ENCODE measurements at places on chromosomes 4 and X.
A peak's percentile ranks its signal among the peaks of the same experiment; 100 is the strongest.

- peaks cover under 1% of the 10 kb centered on the region for H3K4me1 ChIP-seq
- no peaks in the 10 kb centered on the region for H3K36me3 ChIP-seq
- DNase-seq, result no peak
Measured at GRCh38 chr4:82758701-82759685, 39.6 kb downstream of the SCD5 start.

GRCh38 chrX:79854469-79854868 is 160.1 kb upstream of the TBX22 start:
- no peaks in the 10 kb centered on the region for H3K27me3 ChIP-seq
- no peak overlapping the region for H3K27ac ChIP-seq
- no peaks in the 10 kb centered on the region for H3K4me1 ChIP-seq
- H3K36me3 ChIP-seq, result no peaks in the 10 kb centered on the region

DNA sequence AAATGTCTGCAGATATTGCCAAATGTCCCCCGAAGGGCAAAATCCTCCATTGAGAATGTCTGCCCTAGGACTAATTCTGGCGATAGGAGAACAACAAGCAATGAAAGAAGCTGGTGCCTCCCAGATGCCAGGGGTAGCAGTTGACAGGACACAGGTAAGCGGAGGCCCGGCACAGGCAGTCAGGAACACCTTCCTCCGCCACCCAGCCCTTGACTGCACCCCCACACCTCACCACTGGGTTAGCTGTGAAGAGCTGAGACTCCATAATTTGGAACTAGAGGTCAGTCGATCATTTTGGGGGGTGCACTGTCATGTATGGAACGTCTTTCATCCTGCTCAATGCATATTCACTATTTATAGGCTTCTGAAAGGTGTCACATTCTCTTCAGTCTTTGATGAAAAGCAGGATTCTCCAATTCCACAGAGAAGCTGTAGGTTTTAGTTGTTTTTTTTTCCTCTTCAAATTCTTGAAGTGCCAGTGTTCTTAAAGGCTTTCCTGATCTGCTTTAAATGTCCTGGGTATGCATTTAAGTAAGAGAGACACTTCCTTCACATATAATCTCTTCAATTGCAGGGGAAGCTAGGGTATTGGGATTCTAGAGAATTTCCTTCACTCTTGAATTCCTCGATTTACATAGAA is 111.6 kb upstream of the ZFP42 start:
- H3K4me1 ChIP-seq, result no peaks in the 10 kb centered on the region
- H3K4me3 ChIP-seq, result no peak overlapping the region
- no peaks in the 10 kb centered on the region for H3K27me3 ChIP-seq
- H3K27ac ChIP-seq, result no peak overlapping the region
- DNase-seq, result no peak

DNA sequence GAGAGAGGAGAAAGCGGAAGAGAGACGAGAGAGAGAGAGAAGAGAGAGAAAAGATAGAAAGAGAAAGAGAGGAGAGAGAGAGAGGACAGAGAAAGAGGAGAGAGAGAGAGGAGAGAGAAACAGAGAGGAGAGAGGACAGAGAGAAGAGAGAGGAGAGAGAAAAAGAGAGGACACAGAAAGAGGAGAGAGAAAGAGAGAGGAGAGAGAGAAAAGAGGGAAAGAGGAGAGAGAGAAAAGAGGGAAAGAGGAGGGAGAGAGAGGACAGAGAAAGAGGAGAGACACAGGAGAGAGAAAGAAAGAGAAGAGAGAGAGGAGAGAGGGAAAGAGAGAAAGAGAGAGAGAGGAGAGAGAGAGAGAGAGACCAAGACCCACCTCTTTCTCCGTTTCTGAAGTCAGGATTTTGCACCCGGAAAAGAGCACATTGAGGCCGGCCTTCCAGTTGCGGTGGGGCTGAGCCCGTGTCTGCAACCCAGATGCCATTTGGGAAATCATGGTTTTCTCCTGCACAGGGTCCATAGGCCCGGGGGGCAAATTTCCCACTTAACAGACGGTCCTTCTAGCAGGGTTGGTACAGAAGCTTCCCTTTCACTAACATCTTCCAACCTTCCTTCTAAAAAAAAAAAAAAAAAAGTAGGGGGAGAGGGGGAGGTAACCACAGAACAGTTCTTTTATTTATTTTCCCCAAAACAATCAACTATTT is 60.9 kb downstream of the CRLF2 start:
- H3K27ac ChIP-seq, result no peak overlapping the region
- H3K4me3 ChIP-seq, result no peak overlapping the region
- peaks cover 25% of the 10 kb centered on the region for H3K27me3 ChIP-seq
- no peak for DNase-seq

- no peak for DNase-seq
- no peaks in the 10 kb centered on the region for H3K36me3 ChIP-seq
- no peak overlapping the region for H3K4me3 ChIP-seq
- H3K27me3 ChIP-seq, result no peaks in the 10 kb centered on the region
- H3K4me1 ChIP-seq, result no peaks in the 10 kb centered on the region
- no peak overlapping the region for H3K27ac ChIP-seq
Measured at GRCh38 chr4:62359441-62360155, 1159.5 kb downstream of the ADGRL3 start.

DNA sequence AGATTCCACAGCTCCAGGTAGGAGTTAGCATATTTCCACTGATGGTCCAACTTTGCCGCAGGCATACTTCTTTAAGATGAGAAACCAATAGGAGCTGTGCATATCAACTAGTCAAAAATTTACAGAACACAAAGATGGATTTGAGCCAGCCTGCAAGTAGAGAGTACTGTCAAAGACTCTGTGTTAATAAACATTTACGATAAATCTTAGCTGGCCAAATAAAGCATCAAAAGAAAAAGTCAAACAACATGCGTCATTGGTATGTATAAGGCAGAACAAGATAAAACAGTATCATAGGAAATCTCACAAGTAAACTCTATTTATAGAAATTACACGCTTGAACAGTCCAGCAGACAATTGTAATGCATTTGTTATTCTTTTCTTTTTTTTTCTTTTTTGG is 907.4 kb upstream of the AGA start:
- DNase-seq, result no peak
- H3K36me3 ChIP-seq, result no peaks in the 10 kb centered on the region
- no peak overlapping the region for H3K4me3 ChIP-seq
- H3K27me3 ChIP-seq, result no peaks in the 10 kb centered on the region
- no peaks in the 10 kb centered on the region for H3K4me1 ChIP-seq
- H3K27ac ChIP-seq, result no peak overlapping the region

GRCh38 chr4:57305836-57306235 is 195.7 kb upstream of the IGFBP7 start:
- H3K27me3 ChIP-seq, result peaks cover 7% of the 10 kb centered on the region
- H3K27ac ChIP-seq, result no peak overlapping the region
- no peaks in the 10 kb centered on the region for H3K4me1 ChIP-seq
- H3K4me3 ChIP-seq, result no peak overlapping the region
- no peaks in the 10 kb centered on the region for H3K36me3 ChIP-seq

DNA sequence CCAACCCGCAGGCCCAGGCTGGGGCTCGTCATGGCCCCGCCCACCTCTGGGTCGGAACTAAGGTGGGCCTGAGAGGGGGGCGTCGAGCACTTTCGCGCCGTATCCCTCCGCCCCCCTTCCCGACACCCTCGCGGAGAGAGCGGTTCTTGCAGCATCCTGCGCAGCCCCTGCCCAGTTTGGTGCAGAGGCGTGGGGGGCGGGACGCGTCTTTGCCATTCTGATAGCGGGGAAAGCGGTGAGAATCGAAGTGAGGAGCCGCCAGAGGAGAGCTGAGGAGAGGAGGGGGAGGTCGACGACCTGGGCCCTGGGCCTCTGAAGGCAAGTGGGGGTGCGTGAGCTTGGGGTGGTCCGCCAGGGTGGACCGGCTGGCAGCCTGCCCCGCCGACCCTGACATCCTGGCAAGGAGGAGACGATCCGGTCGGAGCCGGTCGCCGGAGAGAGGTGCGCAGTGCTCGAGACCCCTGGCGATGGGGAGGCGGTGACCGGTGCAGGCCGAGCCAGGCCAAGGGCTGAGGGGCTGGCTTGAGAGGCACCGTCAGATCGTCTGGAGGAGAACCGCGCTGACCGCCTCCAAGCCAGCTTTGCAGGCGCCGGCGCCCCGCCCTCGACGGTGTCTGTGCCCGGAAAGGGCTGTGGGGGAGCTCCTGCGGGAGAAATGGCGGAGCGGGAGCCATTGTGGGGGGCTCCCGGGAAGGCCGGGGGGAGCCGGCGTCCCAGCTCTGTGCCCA is 25.5 kb downstream of the GPRASP3 start:
- peak overlapping the region; percentile 49 for H3K4me3 ChIP-seq
- no peaks in the 10 kb centered on the region for H3K27me3 ChIP-seq
- no peak for DNase-seq
- H3K4me1 ChIP-seq, result no peaks in the 10 kb centered on the region
- H3K36me3 ChIP-seq, result peaks cover 2% of the 10 kb centered on the region
- no peak overlapping the region for H3K27ac ChIP-seq

DNA sequence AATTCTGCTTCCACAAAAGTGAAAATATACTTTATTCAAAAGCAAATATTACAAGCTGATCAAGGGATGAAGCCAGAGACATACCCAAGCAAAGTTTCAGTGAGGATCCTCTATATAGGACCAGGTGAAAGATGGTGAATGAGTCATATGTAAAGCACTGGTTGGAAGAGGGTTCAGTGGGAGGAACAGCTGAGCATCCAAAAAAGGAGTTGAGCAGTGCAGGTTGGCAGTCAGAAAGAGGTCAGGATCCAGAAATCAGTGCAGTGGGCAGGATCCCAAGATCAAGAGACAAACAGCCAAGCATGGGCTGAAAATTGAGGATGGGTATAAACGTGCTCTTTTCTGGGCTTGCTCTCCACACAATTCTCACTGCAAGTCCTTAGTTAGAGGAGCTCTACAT is 30.3 kb downstream of the OTC start:
- no peaks in the 10 kb centered on the region for H3K4me1 ChIP-seq
- H3K27ac ChIP-seq, result no peak overlapping the region
- no peaks in the 10 kb centered on the region for H3K27me3 ChIP-seq
- H3K36me3 ChIP-seq, result no peaks in the 10 kb centered on the region

DNA sequence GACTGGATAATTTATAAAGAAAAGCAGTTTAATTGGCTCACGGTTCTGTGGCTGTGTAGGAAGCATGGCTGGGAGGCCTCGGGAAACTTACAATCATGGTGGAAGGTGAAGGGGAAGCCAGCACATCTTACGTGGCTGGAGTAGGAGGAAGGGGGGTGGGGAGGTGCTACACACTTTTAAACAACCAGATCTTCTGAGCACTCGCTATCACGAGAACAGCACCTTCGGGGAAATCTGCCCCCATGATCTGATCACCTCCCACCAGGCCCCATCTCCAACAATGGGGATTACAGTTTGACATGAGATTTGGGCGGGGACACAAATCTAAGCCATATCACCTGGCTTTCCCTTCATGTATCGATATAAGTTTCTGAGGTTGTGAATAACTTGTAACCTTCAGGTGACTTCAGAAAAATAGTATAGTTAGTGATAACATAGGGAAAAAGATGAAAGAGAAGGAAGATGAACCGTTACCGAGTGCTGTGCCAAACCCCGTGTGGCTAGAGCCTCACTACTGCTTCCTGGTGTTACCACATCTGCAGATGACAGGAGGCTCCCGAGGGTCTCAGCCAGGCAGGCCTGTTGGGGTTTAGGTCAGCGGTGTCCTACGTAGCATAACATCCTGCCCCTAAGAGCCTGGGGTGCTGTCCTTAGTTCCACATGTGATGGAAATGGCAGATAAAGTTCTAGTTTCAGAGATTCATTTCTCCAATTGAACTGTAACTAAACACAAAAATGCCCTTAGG is 103.5 kb downstream of the TNIP2 start:
- no peaks in the 10 kb centered on the region for H3K27me3 ChIP-seq
- no peak overlapping the region for H3K4me3 ChIP-seq
- H3K27ac ChIP-seq, result peak overlapping the region; percentile 27
- H3K36me3 ChIP-seq, result peaks cover 16% of the 10 kb centered on the region
- no peak for DNase-seq

- no peak overlapping the region for H3K27ac ChIP-seq
- peaks cover 3% of the 10 kb centered on the region for H3K4me1 ChIP-seq
- H3K4me3 ChIP-seq, result no peak overlapping the region
- H3K27me3 ChIP-seq, result no peaks in the 10 kb centered on the region
Measured at GRCh38 chrX:42149281-42149680, 225.9 kb upstream of the CASK start.

GRCh38 chrX:120251471-120252011 is 929 bp downstream of the ZBTB33 start:
- no peak for DNase-seq
- H3K36me3 ChIP-seq, result peaks cover 17% of the 10 kb centered on the region
- H3K27me3 ChIP-seq, result peaks cover 15% of the 10 kb centered on the region
- H3K4me3 ChIP-seq, result peak overlapping the region; percentile 97
- H3K27ac ChIP-seq, result peak overlapping the region; percentile 99

DNA sequence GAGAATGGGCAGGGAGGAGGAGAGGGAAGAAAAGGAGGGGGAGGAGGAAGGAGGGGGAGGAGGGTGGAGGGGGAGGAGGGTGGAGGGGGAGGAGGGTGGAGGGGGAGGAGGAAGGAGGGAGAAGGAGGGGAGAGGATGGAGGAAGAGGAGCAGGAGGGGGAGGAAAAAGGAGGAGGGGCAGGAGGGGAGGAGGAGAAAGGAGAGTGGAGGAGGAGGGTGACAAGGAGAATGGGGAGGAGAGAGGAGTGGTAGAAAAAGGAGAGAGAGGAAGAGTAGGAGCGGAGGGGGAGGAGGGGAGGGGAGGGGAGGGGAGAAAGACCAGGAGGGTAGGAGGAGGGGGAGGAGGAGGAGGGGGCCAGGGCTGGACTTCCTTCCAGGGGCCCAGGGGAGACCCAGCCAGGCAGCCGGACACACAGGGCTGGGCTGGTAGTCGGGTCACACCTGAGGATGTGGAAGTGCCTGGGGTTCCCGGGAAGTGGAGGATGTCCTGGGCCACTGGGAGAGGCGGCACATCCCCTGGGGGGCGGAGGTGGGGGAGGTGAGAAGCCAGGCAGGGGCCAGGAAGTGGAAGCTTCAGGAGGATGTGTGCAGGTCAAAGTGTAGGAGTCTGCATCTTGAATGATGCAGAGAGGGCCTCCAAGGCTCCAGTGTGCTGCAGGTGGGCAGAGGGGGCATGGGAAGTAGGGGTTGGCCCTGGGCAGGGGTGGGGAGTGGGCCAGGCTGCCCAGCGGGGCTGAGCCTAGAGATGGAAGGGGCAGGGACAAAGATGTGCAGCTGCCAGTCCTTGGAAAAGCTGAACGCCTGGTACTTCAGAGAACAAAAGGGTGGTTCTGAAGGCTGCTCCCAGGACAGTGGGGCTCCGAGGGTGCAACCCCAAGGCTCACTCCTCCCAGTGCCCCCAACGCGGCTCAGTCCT is 18.8 kb downstream of the IL3RA start:
- H3K27ac ChIP-seq, result no peak overlapping the region
- H3K27me3 ChIP-seq, result no peaks in the 10 kb centered on the region
- no peaks in the 10 kb centered on the region for H3K4me1 ChIP-seq
- no peak for DNase-seq
- peaks cover 10% of the 10 kb centered on the region for H3K36me3 ChIP-seq

- H3K27me3 ChIP-seq, result no peaks in the 10 kb centered on the region
- H3K4me3 ChIP-seq, result no peak overlapping the region
- no peaks in the 10 kb centered on the region for H3K36me3 ChIP-seq
- H3K27ac ChIP-seq, result no peak overlapping the region
- no peak for DNase-seq
- H3K4me1 ChIP-seq, result no peaks in the 10 kb centered on the region
Measured at GRCh38 chr4:126558596-126558995, 1074.2 kb upstream of the INTU start.

DNA sequence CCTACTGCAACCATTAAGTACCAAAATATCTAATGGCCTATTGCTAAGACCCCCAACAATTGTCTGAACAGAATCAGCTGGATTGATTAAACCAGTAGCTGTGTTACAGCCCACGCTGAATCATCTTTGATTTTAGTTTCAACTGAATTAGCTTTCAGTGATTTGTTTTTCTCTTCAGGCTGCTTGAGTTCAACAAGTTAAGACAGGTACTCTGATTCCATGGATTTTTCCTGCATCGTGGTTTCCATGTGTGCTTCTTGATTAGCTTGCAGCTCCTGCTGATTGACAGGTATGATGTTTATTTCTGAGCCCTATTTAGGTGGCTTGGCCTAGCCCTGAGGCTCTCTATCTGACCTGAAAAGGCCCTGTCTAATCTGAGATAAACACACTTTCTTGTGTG is 91.3 kb downstream of the GUCY2F start:
- H3K27ac ChIP-seq, result no peak overlapping the region
- H3K36me3 ChIP-seq, result no peaks in the 10 kb centered on the region
- no peaks in the 10 kb centered on the region for H3K27me3 ChIP-seq
- H3K4me3 ChIP-seq, result no peak overlapping the region
